Activated T-helper 1 cell treated with anti-CD3 and anti-CD28 coated beads, Interleukin-2, amount 50 U/mL, for 16 hours (primary cell): ENCODE measurements at places on chromosomes 13 and 19.

DNA sequence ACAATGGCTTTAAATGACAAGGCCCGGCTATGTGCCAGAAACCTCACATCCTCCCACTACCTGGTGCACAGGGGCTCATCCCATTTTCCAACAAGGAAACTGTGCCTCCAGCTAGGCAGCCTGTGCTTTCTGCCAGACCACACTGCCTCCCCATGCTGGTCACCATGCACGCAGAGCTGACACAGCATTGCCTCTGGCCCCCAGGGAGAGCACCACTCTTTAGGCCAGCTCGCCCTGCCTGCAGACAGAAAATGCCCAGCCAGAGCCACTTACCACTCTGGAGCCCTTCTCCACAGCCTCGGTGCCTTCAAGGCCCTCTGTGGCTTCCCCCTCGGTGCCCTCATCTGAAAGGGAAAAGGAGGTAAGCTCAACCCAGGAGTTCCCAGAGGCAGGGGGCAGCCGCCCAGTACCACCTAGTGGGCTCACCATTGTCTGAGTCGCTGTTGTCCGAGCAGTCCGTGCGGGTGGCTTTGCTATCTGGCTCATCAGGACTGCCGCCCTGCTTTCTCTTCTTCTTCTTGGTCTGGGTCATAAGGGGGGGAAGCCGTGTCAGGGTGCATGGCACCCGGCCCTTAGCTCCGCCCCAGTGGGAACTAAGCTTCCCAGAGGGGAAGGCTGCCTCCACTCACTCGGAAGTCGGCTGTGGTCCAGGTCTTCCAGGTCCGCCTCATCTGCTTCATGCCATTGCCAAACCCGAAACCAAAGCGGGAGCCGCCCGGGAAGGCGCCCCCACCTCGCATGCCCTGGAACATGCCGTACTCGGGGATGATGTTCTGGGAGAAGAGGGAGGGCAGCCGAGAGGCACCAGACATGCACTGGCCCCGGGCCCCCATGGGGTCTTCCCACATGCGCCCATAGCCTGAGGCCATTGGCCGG is 18.0 kb downstream of the AKAP8L start:
- no peak for DNase-seq

DNA sequence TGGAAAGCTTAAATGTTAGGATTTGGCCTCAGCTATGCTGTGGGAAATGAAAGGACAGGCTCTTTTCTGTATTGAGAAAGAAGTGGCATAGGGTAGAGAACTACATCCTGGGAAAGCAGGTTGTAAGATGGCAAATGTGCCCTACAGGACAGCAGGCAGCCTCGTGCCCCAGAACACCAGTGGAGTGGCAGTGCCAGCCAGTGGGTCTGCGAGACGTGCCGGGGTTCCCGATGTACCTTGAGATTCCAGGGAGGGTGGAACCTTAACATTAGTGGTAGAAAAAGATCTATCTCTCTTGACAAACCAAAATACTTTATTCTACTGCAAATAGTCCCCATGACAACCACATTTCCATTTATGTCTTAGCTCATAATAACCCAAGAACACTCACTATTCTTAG is 42.7 kb downstream of the DCLK1 start:
- no peak for DNase-seq

DNA sequence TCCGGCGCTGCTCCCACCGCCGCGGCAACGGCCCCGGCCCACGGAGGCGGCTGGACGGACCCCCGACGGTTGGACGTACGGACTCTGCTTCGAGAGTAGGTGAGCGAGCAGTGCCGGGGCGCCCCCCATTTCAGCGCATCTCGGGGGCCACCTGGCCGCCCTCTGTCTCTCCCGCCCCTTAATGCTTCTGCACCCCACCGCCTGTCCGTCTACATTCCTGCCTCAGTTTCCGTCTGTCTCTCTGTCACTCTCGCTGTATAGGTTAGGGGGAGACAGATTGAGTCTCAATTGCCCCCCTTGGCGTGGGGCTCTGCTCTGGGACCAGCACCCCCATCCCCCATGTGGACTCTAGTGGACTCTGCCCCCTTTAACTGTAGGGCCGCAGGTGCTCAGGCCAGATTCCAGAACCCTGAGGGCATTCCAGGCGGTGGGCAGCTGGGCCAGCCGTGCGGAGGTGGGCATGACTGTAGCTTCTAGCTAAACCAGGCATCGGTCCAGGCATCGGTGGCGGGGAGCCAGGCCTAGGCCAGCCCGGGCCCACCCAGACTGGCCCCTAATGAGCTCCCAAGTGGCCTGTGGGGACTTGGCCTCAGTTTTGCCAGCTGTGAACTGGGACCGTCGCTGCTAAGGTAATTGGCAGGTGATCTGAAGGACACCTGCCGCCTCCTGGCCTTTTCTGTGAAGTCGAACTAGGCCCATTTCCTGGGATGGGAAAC is 373 bp downstream of the TNFAIP8L1 start:
- DNase-seq: no peak

DNA sequence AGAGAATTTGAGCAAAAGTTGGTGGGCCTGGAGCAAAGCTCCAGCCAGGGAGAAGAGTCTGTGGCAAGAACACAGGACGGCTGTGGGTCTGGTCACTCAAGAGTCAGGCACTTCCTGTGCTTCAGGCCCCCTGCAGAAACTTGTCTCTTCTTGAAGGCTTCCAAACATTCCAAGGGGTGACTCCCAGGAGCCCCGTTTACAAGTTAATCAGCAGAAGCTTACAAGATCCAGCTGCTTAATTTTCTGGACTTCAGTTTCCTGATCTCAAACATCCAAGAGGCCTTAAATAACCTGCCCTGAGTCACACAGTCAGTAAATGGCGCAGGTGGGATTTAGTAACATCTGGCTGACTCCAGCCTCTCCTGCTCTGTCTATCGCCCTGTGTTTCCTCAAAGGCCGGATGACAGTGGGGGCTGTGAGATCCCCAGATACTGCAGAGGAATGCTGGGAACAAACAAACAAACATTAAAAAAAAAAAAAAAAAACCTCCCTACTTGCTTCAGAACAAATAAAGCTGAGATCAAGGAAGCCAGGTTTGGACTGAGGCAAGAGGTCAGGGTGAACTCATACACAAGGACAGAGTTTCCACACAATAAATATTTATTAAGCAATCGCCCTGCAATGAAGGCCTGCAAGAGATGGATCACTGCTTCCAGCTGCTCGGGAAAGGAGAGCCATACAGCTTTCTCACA is 175.4 kb upstream of the RFC3 start:
- DNase-seq: no peak

DNA sequence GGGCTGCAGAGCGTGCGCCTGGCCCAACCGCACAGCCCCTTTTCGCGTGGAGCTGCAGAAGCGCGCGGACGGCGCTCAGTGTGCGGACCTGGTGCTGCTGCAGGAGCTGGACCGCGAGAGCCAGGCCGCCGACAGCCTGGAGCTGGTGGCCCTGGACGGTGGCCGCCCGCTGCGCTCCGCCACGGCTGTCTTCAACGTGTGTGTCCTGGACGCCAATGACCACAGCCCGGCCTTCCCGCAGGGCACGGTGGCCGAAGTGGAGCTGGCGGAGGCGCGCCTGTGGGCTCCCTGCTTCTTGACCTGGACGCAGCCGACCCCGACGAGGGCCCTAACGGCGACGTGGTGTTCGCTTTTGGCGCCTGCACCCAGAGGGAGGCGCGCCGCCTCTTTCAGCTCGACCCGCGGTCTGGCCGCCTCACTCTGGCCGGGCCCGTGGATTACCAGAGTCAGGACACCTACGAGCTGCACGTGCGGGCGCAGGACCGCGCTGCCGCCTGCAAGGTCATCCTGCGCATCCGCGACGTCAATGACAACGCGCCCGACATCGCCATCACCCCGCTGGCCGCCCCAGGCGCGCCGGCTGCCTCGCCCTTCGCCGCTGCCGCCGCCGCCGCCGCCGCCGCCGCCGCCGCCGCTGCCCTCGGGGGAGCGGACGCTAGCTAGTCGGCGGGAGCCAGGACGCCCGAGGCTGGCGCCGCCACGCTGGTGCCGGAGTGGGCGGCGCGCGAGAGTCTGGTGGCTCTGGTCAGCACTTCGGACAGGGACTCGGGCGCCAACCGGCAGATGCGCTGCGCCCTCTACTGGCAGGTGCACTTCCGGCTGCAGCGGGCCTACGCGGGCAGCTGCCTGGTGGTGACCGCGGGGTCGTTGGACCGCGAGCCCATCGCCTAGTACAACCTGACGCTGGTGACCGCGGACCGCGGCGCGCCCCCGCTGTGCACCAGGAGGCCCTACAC is 172.2 kb downstream of the OLFM4 start:
- DNase-seq: no peak

DNA sequence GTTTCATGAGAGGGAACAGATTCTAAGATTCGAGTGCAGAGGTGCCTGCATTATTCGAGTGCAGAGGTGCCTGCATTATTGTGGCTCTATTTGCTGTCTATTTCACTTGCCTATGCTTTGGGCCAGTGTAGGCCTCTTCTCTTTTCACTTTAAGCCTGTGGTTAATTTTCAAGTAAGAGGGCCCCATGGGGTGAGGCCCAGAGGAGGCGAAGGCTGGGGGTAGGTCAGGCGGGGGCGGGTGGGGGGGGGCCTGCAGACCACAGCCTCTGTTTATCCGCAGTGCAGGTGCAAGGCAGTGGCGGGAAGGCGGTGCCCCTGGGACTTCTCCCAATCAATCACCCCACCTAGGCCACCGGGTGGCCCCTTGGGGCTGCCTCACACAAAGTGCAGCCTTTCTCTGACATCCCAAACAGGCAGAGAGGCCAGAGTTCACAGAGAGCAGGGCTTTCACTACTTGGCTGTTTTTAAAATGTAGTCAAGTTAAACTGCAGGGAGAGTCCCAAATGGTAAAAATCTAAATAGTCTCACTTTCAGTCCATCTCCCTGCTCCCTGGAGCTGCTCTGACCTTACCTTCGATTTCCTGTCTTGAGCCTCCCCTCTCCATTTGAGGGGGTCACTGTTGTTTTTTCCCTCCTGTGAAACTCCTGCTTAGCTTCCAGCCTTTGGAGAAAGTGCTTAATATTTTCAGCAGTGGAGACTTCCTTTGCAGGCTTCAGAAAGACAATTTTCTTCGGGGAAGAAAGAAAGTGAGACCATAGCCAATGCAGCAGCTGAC is 249.0 kb downstream of the DLEU7 start:
- DNase-seq: no peak

GRCh38 chr19:38139122-38139521 is 84.9 kb downstream of the DPF1 start:
- no peak for DNase-seq

- DNase-seq: no peak
Measured at GRCh38 chr13:98397221-98397620, 179.7 kb downstream of the STK24 start.

DNA sequence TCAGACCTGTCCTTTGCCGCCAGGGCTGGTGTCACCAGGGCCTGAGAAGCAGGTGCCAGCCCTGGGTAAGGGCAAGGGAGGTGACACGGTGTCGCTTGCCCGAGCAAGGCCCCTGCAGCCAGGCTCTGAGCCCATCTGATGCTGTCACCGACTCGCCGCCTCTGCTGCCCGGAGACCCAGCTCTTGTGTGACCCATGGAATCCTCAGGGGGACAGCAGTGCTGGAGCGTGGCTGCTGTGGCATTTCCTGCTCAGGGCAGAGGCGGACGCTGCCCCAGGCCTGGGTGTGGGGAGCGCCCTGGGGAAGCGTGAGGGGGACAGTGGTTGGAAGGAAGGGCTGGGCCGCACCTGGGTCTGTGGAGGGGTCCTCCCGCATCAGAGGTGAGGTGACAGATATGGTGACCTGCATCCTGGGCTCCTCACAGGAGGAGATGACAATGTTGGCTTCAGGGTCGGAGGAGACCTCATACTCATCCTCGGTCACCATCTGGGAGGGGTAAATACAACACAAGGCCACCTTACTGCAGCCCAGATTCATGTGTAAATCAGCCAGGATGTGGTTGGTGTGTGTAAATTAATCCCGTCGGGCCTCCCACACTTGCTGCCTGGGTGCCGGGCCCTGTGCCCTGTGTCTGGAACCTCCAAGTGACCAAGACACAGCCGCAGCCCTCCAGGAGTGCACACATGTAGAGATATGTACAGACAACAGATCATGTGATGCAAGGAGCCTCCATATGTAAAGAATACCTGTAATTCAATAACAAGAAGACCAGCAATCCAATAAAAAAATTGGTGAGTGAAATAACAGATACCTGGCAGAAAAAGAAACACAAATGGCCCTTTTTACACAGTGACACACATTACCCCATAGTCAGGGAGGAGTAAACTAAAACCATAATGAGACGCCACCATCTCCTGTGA is 27.6 kb upstream of the MATK start:
- DNase-seq: no peak

GRCh38 chr19:53285087-53285486 is 17.6 kb upstream of the VN1R4 start:
- no peak for DNase-seq

DNA sequence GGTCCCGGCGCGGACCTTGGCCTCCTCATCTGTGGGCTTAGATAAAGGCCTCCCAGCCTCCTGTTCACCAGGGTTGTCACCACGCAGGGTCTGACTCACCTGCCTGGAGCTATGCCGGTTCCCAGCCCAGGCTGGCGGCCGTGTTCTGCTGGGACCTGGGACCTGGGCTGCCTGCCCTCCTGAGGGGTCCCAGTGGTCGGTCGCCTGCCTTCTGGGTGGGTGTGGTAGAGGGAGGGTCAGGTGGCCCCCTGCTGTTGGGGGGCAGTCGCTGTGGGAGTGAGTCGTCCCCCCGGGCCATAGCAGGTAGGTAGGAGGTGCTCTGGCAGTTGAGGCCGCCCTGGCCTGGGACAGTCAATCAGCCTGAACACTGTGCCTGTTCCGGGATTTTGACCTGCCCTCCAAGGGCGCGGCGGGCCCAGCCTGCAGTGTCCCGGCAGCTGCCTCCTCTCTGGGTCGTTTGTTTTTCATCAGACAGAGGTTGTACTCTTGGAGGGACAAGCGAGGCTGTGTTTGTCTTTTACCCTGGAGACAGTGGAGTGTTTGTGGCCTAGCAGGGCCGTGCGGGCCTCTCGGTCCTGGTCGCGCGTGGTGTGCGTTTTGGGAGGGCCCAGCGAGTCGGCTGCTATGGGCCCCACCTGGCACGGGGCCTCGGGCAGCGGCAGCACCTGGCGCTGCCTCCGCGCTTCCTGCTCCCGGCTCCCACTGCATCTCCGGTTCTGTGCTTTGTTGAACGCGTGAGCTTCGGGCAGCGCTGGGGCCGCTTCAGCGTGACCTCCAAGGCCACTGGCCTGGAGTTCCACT is 2.6 kb downstream of the ADAT3 start:
- DNase-seq: no peak

DNA sequence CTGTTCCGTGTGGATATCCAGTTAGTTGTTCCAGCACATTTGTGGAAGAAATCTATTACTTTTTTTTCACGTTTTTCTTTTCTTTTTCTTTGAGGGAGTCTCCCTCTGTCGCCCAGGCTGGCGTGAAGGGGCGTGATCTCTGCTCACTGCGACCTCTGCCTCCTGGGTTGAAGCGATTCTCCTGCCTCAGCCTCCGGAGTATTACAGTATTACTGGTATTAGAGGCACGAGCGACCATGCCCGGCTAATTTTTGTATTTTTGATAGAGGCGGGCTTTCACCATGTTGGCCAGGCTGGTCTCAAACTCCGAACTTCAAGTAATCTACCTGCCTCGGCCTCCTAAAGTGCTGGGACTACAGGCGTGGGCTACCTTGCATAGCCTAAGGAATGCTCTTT is 43.6 kb downstream of the ZNF611 start:
- no peak for DNase-seq

DNA sequence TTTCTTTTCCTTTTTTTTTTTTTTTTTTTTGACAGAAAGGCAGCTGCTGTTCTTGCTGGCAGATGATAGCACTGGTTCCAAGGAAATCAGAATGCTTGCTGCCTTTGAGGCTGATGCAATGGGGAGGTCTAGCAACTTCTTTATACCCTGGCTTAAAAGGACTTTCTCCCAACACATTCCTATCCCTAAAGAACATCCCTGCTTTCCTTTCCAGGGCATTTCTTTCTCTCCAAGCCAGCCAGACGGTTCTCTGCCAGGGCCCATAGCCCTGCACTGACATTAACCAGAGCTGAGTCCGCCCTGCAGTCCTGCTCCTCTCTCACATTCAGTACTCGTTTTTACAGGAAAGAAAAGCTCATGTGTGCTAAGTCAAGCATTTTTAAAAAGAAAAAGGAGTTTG is 133.9 kb upstream of the WASF3 start:
- no peak for DNase-seq
